Inflammatory macrophage treated with lipopolysaccharide for 1 hour (primary cell): ENCODE measurements at places on chromosomes 12 and 14.

DNA sequence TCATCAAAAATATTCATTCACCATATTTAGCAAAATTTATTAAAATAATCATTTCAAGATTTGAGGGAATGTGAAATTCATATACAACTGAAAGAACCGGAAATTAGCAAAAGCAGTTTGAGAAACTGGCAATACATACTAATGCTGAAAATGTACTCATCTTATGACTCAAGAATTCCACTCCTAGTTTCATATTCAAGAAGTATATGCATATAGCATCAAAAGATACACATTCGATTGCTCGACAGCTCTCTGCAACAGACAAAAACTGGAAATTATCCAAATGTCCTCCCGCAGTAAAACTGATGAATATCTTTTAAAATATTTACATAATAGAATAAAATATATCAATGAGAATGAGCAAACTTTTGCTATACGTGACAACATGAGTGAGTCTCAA is 189.2 kb upstream of the MGAT4C start:
- DNase-seq: no peak

GRCh38 chr14:101252443-101253214 is 308.7 kb upstream of the DIO3 start:
- DNase-seq: no peak

- DNase-seq: peak; percentile 25
Observed at GRCh38 chr12:10406725-10407124, 2.8 kb downstream of the KLRC4 start.

GRCh38 chr12:80299219-80299618 is 144.8 kb upstream of the PTPRQ start:
- DNase-seq: no peak

GRCh38 chr12:49621651-49622500 is 1.5 kb upstream of the PRPF40B start:
- DNase-seq: no peak
